Astrocyte of the spinal cord (primary cell): ENCODE measurements at places on chromosomes 1 and 21.

GRCh38 chr21:45855248-45855811 lies 126.2 kb upstream of the COL6A1 start:
- no peak for DNase-seq

DNA sequence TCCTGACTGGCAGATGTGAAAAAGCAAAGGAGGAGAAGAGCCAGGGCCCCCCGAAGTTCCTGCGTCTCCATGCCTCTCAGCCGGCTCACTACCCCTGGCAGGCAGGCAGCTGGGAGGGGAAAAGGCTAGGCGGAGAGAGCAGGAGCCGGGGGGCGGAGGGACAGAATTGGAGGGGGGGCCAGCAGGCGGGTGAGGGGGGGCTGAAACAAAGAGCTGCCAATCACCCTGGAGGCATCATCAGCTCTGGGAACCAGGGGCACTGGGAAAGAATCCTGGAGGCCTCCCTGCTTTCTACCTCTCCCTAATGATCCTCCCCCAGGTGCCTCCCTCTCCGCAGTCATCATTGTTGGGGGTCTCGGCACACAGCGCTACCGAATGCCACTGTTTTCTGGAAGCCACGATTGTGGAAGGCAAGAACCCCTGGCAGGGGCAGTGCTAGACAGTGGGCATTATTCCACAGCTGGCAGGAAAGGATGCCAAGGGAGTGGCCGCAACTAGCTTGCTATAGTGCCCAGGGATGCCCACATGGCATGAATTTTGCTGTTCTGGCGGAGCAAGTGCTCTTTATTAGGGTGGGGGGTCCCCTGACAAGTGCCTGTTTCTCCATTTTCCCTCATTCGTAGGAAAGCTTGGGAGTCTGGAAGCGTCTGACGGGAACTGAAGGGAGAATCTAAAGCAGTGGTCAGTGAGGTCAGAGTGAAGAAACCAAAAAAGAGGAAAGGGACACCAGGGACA lies at the start of gene THBS3:
Gene THBS3, minus strand, starts transcription at position 92 of the 735 bp plus-strand sequence. Its CDS starts 21 bp downstream, at position 71.
- DNase-seq = peak; percentile 46

GRCh38 chr1:6646499-6647148 lies 22.0 kb downstream of the THAP3 start:
- peak; percentile 52 for DNase-seq

GRCh38 chr1:155911156-155912055 lies at the start of gene RIT1:
RIT1 (minus strand) TSS chr1:155911349; CDS start chr1:155910761, 588 bp downstream.
- DNase-seq = peak; percentile 78

- no peak for DNase-seq
Observed at GRCh38 chr21:44630440-44630839, 3.5 kb downstream of the KRTAP10-9 start.
